ENCODE measurements at places on chromosomes 7 and 10.

DNA sequence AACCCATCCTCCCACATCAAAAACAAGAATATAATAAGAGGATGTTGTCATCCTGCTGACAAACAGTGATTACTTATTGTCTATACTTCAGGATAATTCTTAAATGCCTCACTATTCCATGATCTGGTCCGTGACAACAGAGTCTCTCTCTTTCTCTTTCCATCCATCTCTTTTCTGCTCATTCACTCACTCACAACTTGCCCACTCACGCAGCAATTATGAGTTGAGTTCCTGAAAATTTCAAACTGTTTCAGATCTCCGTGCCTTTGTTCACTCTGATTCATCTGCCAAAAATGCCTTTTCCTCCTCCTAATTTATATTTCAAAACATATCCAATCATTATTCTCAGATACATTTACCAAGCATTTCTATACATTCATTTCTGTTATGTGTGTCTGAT is 1.4 kb downstream of the OR6B1 start:
- no peak for DNase-seq

- DNase-seq: no peak
Observed at GRCh38 chr7:30237271-30237695, 47.1 kb upstream of the ZNRF2 start.

DNA sequence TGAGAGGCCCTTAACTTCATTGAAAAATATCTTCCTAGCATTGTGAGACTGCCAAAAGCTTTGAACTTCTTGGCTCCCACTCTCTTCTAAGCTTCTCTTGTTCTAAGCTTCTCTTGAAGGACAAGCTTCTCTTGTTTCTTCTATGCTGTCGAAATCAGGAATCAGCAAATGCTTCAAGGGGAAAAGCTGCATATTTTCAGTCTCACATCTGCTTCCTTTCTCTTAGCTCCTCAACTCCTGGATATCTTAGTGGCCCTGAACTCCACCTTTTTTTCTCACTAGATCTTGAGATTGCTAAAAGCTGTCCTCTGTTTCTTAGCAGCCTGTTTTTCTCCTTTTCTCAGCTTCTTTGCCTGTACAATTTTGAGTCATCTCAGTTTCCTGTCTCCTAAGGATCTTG is 73.0 kb downstream of the NEUROD6 start:
- no peak for DNase-seq

DNA sequence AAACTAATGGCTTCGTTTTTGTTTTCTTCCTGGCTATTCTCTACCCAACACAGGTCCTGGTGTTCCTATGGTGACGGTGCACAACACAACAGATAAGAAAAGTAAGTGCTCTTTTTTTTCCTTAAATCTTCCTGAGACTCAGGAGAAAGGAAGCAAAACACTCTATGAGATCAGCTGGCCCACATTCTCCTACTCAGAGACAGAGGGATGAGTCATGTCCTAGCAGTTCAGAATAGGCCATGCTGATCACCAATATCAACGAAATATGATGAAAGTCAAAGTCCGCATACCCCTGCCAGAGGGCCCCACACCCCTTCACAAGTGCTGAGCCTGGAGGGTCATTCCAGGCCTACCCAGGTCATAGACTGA is 149.2 kb downstream of the PAXIP1 start:
- no peak for DNase-seq

GRCh38 chr7:101121991-101122932 is 4.6 kb upstream of the SERPINE1 start:
- peak; percentile 89 for DNase-seq

DNA sequence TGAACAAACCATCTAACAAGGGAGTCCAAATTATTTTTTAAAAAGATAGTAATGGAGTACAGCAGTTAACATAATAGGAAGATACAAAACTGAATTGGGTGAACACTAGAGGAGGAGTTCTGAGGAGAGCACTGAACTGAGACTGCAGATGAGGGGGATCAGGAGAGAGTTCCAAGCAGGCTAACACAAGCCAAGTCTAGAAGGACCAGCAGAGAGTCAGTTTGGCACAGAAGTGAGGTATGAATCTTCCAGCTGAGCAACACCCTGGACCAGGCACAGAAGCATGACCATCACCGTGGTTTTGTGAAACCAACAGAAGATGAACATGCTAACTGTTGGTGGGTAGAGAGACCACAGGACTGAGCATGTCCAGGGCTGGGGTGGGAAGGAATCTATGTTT is 30.8 kb upstream of the PLCE1 start:
- no peak for DNase-seq

GRCh38 chr7:121832347-121832746 is 40.6 kb upstream of the PTPRZ1 start:
- no peak for DNase-seq

DNA sequence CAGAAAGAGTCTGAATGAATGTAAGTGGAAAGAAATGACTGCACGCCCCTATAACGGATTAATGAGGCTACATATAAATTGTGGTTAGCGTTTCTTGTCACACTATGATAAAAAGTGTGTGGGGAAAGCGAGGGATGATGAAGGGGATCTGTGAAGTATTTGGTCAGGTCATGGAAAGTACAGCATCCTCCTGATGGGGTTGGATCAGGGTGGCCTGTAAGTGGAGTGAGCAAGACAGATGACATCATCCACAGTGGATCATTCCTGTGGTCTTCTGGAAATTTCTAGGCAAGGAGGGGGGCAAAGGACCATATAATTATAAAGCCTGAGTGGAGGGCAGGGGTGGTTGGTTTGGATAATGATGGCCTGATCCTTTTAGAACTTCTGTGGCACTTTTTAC is 606.0 kb downstream of the INHBA start:
- DNase-seq: no peak

DNA sequence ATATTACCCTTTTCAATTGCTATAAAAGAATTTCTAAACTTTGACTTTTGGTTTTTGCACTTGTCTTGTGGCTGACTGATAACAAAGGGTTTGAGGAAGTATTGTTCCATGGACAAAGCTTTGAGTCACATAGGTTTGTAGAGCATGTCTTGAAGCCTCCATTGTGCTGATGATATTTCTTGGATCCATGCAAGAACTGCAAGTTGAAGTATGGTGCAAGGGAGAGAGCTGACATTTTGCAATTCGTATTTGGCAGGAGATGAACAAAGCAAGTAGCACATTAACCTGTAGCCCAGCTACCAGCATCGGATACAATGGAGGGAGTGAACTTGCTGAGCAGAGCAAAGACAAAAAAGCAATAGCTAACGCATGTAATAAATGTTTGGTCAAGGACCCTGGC is 23.4 kb downstream of the MGAM2 start:
- peak; percentile 70 for DNase-seq

DNA sequence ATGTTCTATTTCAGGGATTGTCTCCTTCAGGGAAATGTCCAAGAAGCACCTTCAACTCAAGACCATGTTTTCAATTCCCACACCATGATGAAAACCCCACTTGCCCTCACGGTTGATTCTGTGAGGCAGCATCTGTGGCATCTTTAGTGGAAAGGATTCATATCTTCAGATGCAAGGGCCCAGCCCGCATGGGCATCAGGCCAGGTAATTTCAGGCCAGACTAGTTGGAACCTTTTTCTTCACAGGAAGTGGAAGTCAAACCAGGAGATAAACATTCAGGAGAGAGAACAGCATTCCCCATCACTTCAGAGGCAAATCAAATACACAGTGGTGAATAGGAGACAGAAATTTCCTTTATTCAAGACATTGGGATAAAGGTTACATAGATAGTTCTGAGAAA is 88.8 kb downstream of the JCAD start:
- no peak for DNase-seq

- DNase-seq: no peak
Observed at GRCh38 chr7:158097106-158097452, 490.5 kb downstream of the PTPRN2 start.

- DNase-seq: peak; percentile 93
Observed at GRCh38 chr10:24920907-24921881, 31.2 kb downstream of the PRTFDC1 start.

DNA sequence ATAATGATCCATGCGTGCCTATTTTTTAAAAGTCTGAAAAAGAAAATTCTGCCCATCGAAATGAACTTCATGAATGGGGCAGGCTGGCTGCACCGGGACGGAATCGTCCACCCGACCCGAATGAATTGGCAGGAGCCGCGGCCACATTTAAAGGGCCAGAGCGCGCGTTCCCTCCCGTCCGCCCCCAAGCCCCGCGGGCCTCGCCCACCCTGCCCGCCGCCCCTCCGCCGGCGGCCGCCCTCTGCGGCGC is 319 bp upstream of the GATA3 start:
- no peak for DNase-seq

GRCh38 chr7:19118636-19119371 is 1.4 kb upstream of the TWIST1 start:
- DNase-seq: no peak

DNA sequence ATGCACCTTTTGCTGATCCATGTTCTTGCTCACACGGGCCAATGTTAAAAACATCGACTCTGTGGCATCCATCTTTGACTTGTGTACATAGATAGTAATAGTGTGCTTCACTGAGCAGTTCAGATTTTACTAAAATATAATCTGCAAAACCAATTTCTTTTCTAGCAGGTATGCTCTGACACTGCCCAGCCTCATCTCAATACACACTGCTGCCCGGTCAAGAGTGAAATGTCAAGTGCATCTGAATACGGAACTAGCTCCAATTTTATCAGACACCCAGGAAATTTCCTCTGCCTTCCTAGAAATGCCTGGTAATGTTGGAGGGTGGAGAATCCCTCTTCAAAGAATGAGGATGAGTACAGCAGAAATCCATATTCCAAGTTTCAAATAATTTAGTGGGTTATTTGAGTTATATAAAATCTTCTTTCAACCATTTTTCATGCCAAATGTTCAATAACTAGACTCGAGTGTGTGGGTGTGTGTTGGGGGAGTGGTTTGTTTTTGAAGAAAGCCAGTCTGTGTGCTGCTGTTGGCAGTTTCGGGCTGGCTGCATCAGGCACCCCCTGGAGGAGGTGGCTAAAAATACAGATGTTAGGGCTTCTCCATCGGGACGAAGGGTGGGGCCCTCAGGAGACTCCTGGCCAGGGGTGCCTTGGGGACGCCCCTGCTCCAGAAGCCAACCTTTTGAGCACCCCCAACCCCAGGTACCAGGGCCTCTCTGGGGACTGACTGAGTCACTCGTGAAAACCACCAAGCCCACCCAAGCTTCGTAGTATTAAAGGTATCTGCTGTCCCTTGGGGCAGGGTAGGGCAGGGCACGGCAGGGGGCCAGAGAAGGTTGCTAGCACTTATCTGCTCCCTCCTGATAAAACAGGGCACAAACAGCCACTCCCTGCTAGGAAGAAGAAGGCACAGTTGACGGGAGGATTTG is 15.4 kb downstream of the CTBP2 start:
- DNase-seq: peak; percentile 91

GRCh38 chr10:70660722-70661121 is 11.6 kb upstream of the ADAMTS14 start:
- DNase-seq: peak; percentile 28

- DNase-seq: no peak
Observed at GRCh38 chr10:688312-689120, 952 bp downstream of the DIP2C start.

GRCh38 chr7:141118767-141119166 is 44.9 kb downstream of the TMEM178B start:
- DNase-seq: no peak

DNA sequence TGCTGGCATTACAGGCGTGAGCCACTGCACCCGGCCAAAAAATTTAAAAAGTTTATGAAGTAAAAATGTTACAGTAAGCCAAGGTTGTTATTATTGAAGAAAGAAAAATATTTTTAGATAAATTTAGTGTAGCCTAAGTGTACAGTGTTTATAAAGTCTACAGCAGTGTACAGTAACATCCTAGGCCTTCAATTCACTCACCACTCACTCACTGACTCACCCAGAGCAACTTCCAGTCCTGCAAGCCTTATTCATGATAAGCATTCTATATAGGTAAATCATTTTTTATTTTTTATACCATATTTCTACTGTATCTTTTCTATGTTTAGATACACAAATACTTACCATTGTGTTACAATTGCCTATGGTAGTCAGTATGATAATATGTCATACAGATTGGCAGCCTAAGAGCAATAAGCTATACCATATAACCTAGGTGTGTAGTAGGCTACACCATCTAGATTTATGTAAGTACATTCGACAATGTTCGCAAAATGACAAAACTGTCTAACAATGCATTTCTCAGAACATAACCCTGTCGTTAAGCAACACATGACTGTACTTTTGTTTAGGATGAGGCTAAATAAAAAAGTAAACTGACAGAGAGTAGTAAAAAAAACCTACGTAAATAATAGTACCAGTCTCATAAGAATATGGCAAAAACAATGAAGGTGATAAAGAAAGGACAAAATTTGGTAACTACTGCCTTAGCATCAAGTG is 77.8 kb upstream of the FAM133B start:
- DNase-seq: no peak

- no peak for DNase-seq
Observed at GRCh38 chr7:106616708-106617051, 44.3 kb downstream of the CCDC71L start.

GRCh38 chr10:87866412-87866974 is 3.1 kb downstream of the PTEN start:
- DNase-seq: no peak

DNA sequence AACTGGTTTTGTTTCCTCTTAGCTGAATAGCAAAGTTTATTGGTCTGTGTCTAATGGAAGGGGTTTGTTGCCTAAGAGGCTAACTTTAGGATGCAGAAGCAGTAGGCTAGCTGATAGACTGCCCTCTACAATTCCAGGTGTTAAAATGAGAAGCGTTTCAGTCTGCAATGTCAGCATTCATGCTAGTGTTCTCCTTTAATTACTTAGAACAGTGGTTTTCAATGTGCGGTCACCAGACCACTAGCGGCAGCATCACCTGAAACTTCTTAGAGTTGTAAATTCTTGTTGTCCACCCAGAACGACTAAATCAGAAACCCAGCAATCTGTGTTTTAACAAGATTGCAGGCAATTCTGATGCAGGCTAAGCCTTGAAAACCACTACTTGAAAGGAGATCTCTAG is 392.9 kb downstream of the IPMK start:
- DNase-seq: no peak

DNA sequence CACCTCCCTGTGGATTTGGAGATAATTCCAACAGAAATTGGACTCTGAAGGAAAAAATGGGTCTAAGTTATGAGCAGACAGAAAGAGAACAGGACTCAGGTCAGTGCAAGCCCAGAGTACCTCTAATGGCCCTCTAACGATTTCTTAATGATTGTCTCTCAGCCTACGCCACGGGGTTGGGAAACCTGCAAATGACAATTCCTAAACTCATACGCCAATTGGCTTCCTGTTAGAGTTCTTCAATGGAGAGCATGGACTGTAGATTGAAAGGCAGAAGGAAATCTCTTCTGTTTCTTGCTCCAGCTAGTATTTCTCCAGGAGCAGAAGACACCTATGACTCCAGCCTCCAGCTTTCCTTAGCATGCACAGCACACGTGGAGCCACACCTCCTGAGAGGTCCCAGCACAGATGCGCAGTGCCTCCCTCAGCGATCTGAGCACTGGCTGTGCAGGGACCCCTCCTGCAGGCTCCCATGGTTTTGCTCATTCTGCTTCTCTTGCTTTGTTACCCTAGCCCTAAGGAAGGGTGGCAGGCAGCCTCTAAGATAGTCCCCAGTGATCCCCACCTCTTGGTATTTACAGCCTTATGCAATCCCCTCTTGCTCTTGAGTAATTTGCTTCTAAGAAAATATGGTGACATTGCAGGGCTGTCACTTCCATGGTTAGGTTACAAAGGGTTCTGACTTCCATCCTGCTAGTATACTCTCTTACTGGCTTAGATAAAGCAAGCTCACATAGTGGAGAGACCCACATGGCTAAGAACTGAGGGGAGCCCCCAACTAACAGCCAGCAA is 30.1 kb downstream of the DENND11 start:
- peak; percentile 5 for DNase-seq

GRCh38 chr7:36308031-36308430 is 81.6 kb upstream of the ANLN start:
- DNase-seq: no peak

GRCh38 chr10:91551856-91552255 is 81.0 kb downstream of the PPP1R3C start:
- peak; percentile 75 for DNase-seq
